Vagina (tissue), 2 donors: ENCODE measurements at places on chromosomes 4 and X.
A peak's percentile ranks its signal among the peaks of the same experiment; 100 is the strongest.

GRCh38 chrX:110407910-110408545, 49.4 kb downstream of the RTL9 start:
- no peak for DNase-seq

DNA sequence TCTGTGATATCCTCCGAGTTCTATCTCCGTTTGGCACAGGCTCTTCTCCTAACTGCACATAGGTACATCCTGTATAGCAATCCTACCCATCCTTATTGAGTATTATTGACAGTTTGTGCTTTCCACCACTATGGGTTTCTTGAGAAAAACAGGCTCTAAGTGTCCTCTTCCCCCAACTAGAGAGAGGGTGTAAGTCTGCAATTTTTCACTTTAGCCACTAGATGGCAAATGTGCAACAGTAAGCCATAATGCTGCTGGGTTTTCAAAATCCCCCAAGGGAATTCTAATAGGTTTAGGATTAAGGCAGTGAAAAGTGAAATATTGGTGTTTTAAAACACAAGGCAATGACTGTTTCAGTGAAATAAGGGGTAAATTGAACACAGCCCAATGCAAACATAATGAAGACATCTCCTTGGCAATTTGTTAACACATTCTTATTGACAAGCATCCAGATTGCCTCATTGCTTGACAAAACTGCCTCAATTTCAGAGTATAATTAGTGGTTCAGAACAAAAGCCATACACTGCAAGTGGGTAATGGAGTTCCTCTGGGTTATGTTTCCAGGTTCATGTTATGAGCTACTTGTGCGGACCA, 239.0 kb upstream of the HTR2C start:
- no peak for DNase-seq

DNA sequence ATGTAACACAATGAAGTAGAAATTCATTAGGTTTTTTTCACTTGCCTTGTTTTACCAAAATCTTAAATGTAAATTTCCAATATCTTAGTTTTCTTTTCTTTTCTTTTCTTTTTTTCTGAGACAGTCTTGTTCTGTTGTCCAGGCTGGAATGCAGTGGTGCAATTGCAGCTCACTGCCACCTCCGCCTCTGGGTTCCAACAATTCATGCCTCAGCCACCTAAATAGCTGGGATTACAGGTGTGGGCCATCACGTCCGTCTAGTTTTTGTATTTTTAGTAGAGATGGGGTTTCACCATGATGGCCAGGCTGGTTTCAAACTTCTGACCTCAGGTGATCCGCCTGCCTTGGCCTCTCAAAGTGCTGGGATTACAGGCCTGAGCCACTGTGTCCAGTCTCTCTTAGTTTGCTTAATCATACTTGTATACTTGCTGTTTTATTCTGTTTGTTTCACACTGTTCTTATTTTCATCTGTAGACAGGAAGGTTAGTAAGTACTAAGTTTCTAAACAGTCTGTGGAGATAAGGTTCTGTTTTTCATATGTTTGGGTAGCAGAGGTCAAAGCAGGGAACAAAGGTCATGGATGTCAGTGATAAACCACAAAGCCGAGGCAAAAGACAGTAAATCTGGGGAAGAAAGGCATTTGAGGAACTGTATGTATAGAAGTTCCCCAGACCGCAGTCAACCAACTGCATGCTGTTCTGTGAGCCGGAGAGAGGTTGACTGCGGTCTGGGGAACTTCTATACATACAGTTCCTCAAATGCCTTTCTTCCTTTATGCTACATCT, 129.1 kb downstream of the CBR4 start:
- DNase-seq, result no peak

DNA sequence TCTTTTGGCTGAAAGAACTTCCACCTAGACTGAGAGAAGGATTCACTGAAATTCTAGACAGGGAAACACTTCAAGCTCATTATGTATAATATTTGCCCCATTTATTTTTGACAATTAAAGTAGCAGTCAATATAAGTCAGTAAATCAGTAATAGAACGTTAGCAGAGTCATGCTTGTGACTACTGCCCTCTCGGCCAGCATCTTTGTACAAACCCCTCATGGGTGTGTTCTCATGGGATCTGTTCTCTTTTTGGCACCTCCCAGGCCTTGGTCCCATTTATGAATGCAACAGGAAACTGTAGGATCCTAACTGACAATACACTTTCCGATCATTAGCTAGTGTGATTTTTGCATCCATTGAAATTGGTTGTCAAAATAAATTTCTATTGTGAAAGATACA, 2.9 kb downstream of the MSL3 start:
- DNase-seq, result no peak

DNA sequence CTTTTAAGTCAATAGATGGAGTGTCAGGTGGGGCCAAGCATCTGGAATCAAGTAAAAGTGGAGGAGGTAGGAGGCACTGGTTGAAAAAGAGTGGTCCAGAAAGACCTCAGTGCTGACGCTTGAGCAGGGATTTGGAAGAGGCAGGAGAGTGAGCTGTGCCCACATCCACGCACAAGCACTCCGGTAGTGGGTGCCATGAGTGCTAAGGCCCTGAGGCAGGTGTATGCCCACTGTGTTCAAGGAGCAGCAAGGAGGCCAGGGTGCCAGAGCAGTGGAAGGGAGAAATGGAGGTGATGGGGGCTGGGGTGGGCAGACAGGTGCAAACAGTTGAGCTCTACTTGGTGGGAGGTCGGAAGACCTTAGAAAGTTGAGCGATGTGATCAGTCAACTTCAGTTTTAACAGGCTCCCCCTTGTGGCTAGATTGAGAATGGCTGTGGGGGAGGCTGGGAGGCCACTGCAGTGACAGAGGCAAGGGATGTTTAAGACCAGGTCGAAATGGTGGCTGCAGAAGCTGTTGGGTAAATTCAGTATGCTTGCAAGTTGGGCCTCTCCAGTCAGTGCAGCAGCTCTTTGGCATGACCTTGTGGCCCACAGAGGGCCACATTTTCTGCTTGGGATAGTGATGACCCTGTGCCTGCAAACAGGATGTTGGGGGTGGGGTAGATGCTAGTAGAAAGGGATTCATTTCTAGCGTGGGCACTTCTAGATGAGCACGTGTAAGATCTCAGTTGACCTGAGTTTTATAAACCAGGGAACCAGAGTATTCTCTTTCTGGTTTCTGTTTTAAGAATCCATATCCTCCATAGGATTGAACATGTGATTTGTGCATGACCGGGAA, 12.7 kb downstream of the TKTL1 start:
- DNase-seq, result no peak

- DNase-seq, result no peak
These were observed 44.2 kb downstream of the COQ2 start for GRCh38 chr4:83240379-83240875.

GRCh38 chrX:96843566-96843965, 40.1 kb upstream of the RPA4 start:
- DNase-seq, result no peak

DNA sequence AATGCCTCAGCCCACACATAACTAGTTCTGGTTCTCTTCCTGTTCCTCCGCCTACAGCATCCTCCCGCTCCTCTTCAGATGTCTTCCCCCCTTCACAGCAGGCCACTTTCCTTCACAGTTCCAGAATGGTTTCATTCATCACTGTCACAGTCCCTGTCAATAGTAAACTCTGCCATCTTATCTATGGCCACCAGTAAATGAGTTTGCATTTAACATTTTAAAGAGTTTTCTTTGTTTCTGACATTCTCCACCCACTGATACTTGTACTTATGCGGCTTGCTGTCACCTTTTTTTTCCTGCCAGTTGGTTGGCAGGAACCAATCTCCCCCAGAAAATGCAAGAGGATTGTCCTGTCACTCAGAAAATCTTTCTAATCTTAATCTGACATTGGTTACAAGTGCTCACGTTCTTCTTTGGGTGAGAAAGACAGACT, 114.1 kb downstream of the GLUD2 start:
- DNase-seq, result no peak

GRCh38 chr4:165506849-165507248, 128.0 kb downstream of the CPE start:
- peak; percentile 77 for DNase-seq
